ENCODE measurements at places on chromosomes 4 and X.

DNA sequence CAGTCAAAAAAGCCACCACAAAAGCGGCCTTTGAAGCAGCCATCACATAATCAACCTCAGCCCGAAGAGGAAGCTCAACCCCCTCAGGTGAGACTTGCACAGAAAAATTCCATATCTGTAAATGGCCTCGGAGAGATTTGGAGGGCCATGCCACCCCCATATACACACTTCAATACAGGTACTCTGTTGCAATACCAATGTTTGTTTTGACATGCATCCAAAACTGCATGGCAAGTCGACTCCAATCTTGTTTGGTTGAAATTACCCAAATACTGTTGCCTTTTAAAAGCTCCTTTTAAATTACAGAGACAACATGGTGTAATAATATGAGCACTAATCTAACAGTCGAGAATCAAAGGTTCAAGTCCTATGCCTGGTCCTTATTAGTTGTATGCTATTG, 5.9 kb downstream of the ENAM start:
- no peak for DNase-seq

GRCh38 chr4:138632856-138633579, 382.6 kb upstream of the NOCT start:
- DNase-seq, result no peak

- DNase-seq, result no peak
These were observed 41.6 kb downstream of the LIMCH1 start for GRCh38 chr4:41579526-41579925.

DNA sequence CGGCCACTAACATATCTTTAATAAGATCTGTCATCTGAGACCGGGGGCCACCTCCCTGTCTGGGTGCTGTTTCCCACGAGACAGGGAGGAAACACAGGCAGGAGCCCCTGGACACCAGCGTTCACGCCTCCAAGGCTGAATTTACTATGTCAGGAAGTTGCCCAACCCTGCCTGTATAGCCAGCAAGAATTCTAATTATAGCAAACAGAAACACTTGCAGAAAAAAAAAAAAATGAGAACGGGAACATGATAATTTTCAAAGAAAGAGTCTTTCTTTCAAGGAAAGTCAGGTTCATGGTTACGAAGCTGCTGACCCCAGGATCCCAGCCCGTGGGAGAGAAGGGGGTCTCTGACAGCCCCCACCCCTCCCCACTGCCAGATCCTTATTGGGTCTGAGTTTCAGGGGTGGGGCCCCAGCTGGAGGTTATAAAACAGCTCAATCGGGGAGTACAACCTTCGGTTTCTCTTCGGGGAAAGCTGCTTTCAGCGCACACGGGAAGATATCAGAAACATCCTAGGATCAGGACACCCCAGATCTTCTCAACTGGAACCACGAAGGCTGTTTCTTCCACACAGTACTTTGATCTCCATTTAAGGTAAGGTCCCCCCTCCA, at the start of gene IL3RA:
IL3RA (plus strand) TSS at position 455 of the 613 bp plus-strand sequence. CDS start 4,981 bp downstream, outside the sequence.
- no peak for DNase-seq

GRCh38 chrX:93673869-93674271, at the start of gene FAM133A:
Gene FAM133A (plus strand): TSS chrX:93674206. CDS start chrX:93709420, 35,214 bp downstream.
- DNase-seq, result no peak

DNA sequence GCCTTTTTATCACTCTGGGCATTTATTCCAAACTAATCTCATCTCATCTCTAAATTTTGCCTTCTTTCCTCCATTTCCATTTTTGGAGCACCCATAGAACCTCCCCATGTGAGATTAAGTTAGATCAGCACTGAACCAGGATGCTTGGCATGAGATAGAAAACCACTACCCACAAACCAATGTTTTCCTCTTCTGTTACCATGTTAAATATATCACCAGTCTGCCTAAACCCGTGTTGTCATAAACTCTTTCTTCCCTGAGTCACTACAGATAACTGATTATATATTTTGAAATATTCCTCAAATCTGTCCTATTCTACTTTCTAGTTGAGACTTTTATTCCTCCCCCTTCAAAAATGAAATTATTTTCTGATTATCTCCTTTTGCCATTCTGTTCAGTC, 37.6 kb downstream of the GABRB1 start:
- DNase-seq, result no peak
